ENCODE measurements at places on chromosomes 4 and X.

DNA sequence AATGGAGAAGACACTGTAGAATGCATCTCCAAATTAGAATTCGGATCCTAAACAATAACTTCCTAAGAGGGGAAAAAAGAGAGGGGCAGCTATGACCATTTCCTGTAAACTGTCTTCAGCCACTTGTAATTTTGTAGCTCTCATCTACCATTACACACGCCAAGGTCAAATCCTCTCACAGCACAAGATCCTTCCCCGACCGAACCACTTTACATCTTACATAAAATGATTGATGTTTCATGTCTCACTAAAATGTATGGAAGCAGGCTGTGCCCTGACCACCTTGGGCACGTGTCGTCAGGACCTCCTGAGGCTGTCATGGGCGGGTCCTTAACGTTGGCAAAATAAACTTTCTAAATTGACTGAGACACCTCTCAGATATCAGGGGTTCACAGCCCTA lies 24.1 kb upstream of the PBDC1 start:
- DNase-seq, result peak; percentile 6

GRCh38 chr4:120671538-120671937 lies 251.0 kb downstream of the PRDM5 start:
- DNase-seq, result no peak

DNA sequence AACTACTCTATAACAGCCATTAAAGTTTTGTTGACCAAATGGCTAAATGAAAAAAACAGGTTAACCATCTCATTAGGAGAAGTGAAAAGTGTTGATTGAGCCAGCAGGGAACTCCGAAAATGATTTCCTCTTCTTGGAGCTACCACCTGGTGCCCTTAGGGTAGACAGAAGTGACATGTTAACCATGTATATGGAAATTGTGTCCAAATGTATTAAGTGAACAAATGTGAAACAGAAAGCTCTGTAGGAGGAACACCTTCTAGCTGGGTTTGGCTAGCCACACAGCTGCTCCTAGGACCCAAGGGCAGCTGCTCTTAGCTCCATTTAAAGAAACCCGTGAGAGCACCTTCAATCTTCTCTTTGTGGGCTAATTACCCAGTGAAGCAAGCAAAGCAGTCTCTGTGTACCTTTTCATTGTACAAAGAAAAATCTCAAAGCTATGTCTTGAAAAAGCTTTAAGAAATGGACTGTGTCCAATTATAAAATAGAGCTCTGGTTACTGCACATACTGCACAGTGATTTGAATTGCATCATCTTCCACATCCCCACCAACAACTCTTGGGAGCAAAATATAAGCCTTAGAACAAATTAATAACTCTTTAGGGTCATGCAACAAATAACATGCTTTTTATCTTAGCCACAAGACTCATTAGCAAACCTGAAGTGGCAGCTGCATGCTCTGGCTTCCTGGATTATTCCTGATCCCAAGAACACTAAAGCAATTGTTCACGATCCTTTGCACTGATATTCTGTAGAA lies 59.2 kb upstream of the PARM1 start:
- no peak for DNase-seq

DNA sequence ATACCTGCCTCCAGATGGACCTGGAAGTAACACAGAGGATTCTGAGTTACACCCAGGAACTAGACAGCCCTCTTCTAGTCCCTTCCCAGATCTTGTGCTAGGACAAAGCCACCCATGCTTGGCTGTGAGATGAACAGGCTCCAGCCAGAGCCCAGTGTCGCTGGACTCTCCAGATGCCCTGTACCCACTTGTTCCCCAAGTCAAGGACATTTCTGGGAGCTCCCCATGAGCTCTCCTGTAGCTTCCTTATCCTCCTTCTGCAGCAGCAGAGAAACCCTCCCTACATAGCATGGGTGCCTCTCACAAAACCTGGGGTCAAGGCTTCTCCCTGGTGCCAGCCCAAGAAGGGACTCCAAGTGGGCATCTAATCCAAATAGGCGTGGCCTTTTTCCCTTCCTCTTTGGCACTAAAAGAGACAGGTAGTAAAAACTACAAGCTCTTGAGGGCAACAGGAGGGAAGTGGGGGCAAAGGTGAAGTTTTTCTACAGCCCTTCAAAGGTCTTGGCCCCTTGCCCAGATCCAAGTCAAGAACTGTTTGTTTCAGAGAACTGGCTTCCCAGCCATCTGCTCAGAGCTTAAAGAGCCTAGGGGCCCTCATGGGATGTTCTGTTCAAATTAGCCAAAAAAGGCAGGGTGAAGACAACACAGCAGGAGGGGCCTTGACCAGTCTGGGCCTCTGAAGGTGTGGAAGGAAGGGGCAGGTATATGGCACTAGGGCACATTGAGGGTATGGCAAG lies 8.5 kb upstream of the ERCC6L start:
- DNase-seq, result no peak

- no peak for DNase-seq
Observed at GRCh38 chrX:21905313-21905712, 35.2 kb upstream of the SMS start.

Data from fibroblast of gingiva (primary cell).